NCI-H1417 (cell line): ENCODE measurements at places on chromosomes 2 and 18.
A peak's percentile ranks its signal among the peaks of the same experiment; 100 is the strongest.

- no peak for DNase-seq
These were observed 131.8 kb upstream of the HNRNPA3 start for GRCh38 chr2:177080746-177081284.

DNA sequence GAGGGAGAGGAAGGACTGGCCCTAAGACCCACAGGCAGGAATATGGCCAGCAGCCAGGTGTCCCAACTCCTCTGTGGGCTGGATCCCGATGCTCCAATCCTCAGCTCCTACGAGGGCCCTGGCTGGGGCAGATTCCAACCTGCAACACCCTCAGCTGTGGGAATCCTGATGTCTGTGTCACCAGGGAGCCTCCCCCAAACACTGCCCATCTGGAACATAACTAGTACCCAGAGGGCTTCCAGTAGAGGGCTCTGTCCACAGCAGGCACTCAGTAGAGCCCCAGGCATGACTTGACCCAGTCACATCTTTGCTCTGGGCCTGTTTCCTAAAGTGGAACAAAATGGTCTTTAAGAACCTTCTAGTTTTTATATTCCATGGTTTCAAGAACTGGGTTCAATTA, 20.6 kb upstream of the LOXHD1 start:
- no peak for DNase-seq

GRCh38 chr2:16084274-16084673, 143.9 kb downstream of the MYCN start:
- no peak for DNase-seq

DNA sequence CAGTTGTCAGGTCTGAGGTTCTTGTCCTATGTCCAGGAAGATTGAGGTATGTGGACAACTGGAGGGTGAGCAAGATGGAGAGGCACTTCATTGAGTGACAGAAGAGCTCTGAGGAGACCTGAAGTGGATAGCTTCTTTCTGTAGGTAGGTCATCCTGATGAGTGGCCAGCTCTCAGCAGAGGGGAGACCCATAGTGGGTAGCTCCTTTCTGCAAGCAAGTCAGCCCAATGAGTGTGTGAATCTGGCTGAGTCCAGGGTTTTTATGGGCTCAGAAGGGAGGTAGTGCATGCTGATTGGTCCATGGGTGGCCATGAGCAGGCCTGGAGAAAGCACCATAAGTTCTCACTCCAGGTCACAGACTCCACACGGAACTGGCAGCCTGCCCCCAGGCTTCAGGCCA, 92.6 kb upstream of the GALNT5 start:
- DNase-seq = no peak

DNA sequence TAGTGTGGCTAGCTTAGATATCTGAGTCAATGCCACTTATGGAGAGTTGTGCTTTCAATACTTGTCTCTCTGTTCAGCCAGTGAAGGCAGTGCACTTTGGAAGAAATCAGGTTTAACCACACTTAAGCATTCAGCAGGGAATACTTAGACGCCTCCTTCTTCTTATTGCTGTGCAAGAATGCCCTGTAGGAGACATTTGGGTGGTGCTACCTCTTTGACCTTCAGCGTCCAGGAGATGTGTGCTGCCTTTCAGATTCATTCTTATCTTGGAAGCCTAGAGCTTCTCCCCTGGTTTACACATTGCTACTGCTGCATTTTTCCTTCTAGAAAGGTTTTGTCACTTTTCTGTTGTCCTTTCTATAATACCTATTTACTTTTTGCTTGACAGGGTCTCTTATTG, 350.5 kb downstream of the ARL6IP6 start:
- no peak for DNase-seq

DNA sequence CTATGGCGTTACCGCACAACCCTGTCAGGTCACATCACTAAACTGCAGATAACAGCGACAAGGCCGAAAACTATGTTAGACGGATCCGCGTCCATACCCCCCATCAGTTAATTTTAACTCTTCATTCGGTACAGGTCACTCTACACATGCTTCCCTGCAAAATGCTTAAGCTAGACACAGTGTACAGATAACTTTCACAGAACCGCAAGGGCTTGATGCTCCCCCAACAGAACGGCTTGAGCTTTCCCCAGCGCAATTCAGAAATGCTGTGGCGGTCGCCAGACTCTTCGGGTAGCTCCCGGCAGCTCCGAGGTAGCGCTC, 283 bp upstream of the RBBP8 start:
- no peak for DNase-seq

GRCh38 chr2:60554646-60555065, 1.2 kb upstream of the BCL11A start:
- DNase-seq = peak; percentile 62

- DNase-seq = no peak
These were observed 111.3 kb upstream of the NDUFV2 start for GRCh38 chr18:8991155-8991554.

DNA sequence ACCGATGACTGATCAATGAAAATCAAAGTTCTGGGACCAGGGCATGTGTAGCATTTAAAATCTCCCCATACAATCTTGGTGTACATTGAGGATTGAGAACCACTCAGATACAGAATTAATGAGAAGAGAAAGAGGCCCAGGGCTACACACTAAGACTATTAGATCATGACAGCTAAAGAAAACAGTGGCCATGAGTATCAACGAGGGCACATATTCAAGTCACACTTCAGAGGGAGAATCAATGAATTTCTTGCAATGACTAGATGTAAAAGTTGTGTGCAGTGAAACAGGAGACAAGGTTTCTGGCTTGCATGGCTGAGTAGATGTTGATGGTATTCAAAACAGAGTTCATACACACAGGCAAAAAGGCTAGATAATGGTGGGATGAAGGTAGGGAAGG, 29.1 kb downstream of the METTL8 start:
- DNase-seq = no peak

GRCh38 chr18:40555914-40556313, 1399.1 kb upstream of the PIK3C3 start:
- DNase-seq = no peak

DNA sequence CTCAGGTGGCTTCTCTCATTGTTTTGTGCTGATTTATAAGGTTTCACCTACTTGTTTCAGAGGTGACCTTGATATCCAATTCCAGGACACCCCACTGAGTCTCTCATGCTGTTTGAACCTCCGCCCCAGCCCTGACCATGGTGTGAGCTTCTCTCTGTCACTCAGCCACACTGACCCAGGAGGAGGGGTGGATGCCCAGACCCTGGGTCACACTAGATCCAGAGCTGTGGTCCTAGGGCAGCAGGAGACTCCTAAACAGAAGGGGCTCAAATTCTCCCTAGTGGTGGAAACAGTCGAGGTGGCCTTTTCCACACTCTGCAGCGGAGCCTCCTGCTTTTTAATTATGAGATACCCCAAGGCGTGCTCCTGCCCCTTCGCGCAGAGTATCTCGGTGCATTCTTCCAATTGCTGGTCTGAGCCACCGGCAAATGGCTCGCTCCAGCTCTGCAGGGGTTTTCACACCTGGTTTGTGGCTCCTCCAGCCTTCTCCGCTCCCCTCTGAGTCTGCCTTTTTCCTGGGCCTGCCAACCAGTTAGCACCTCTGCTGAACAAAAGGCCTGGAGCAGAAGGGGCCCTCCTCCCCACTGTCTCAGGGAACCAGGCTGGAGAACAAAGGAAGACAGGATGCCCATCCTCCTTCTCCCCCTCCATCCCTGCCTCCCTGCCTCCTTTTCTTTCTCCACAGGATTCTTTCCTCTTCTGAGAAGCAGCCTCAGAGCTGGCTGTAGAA, 147.3 kb upstream of the SPRED2 start:
- no peak for DNase-seq

GRCh38 chr2:142131010-142131669, at the start of gene LRP1B:
TSS of gene LRP1B (minus strand) at chr2:142131016. CDS start at chr2:142130729, 287 bp downstream.
- peak; percentile 86 for DNase-seq

- no peak for DNase-seq
These were observed 7.0 kb downstream of the GPR45 start for GRCh38 chr2:105248316-105249070.

DNA sequence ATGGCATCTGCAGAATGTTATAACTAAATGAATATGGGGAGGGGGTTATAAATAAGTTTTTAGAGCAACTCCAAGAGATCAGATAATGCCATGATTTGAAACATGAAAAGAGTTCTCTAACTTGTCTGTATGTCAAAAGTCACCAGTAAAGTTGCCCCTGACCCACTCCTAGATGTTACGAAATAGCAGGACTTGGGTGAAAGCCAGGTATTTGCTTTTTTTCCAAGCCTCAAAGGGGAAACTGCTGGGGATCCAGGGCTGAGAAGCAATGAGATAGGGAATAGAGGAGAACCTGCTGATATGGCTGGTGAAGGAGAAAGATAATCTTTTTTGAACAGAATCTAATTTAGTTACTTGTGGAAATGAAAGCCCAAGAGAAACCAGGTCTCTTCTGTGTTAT, 191.5 kb upstream of the CDH20 start:
- no peak for DNase-seq

- DNase-seq = peak; percentile 59
These were observed 6.5 kb downstream of the GKN1 start for GRCh38 chr2:68980956-68981355.

- DNase-seq = no peak
These were observed 23.4 kb downstream of the AQP12A start for GRCh38 chr2:240714747-240715725.

DNA sequence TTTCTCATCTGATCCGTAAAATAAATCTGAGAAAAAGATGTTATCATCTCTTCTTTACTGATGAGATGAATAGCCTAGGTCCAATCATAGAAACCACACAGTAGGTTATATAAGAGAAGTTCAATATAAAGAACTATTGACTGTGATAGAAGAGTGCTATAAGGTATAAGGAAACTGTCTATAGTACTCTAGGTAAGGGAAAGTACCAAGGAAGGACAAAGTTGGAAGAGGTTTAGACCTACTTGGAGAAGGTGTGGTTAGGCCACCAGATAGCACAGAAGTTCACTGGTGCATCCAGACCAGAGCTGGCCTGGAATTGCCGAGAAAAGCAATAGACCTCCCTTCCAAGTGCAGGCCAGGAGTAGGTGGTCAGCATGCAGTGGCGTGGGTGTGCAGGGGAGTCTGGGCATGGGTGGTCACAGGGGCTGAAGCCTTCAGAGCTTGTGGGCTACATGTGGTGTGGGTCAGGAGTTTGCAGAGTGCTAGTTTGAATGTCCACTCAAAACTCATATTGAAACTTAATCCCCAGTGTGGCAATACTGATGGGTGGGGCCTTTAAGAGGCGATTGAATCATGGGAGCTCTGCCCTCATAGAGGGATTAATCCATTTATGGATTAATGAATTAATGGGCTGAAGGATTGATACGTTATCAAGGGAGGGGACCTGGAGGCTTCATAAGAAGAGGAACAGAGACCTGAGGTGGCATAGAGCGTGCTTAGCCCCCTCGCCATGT, 86.3 kb downstream of the ALPK2 start:
- no peak for DNase-seq

DNA sequence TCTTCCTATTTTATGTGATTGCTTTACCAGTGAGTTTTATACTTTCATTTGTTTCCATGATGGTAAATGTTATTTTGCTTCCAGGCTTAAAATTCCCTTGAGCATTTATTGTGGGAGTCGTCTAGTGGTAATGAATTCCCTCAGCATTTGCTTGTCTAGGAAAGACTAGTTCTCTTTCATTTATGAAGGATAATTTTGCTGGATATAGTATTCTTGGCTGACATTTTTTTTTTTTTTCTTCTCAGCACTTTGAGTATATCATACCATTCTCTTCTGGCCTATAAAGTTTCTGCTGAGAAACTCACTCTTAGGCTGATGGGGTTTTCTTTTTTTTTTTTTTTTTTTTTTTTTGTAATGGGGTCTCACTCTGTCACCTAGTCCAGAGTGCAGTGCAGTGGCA, 99.1 kb downstream of the EDAR start:
- DNase-seq = no peak

DNA sequence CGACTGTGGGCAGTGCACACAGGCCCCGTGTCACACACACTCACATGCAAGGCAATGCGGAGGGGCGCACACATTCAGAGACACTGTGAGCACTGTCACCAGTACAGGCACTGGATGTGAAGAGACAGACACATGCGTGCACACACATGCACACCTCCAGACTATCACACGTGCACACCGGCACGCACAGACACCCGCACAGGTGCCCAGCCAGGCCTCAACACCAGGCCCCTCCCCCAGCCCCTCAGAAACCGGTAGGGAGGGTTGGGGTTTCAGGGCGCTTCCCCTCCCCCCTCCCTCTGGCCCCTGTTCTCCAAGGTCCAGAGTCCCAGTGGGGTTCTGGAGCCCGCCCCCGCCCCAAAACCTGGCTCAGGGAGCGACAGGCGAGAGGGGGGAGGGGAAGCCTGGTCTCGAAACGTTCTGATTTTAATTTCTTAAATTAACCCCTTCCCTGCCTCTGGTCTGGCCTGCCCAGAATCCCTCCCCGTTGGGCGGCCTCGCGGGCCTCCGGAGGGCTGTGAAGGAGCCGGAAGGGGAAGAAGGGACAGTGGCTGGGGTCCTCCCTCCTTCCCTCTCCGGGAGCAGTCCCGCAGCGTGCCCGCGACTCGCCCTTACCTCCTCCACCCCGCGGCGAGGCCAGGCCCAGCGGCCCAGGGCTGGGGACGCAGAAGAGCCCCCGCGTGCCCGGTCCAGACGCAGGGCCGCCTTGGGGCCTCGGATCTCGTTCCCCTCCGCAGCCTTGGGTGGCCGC, 558 bp downstream of the FBXO41 start:
- DNase-seq = peak; percentile 70

DNA sequence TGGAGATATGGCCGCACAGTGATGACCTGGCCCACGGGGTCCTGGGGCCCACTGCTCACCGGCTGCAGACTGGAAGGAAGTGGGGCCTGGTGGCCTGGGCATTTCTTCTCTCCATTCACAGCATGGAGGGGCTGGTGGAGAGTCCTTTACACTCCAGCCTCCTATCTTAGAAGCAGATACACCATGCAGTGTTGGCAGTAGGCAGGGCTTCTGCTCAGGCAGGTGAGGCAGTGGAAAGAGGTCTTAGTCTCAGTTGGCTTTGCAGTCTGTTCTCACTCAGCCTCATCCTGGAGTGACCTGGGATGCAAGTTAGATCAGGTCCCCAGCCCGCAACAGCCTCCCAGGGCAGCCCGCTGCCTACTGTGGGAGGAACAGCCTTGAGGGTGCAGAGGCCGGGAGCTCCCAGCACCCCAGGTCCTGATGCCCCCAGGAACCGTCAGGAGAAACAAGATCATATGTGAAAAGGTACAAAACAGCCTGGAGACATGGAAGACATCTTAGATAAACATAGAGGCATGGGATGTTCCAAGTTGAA, 45.8 kb upstream of the OTOS start:
- DNase-seq = no peak

- DNase-seq = peak; percentile 30
These were observed 448.9 kb downstream of the NBAS start for GRCh38 chr2:15112216-15112615.

DNA sequence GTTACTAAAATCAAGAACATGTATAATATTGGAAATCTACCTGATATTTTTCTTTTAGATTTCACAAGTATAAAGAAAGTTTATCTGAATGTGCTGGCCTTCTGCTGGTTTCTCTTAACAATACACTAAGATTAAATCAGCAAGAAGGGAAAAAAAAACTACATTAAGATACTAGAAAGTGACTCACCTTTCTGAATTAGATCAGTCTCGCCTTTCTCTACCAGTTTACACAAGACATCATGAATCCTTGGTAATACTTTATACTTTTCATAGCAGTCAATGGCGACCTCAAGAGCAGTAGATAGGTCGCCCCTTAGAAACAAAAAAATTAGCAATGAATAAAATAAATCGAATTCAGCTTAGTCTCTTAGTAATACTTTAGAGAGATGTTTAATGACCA, 61.2 kb downstream of the LRPPRC start:
- DNase-seq = no peak
